NCI-H774 (cell line): ENCODE measurements at places on chromosomes 4 and X.

DNA sequence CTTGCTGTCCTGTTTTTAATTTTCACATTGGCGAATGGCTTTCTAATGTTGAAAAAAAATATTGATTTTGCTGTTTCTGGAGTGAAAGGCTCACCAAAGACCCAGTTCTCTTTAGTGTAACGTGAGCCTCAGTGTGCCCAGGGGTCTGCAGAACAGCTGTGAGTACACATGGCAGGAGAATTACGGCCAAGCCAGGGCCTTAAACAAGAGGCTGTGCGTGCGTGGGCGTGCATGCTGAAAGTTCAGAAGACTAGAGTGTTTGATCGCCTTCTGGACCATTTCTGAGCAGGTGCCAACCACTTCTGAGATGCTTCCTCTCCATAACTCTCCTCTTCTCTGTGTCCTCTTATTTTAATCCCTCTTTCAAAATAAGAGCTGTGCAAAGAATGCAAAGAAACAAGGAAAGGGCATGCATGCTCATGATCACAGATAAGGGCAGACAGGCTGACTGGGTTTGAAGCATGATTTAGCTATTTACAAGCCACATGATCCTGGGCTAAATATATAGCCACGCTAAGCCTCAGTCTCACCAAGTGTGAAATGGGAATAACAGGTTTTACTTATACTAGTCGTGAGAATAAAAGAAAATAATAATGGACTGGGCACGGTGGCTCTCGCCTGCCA is 9.9 kb downstream of the PHEX start:
- no peak for DNase-seq

- no peak for DNase-seq
Measured at GRCh38 chr4:69054578-69055200, 41.6 kb upstream of the UGT2B7 start.

DNA sequence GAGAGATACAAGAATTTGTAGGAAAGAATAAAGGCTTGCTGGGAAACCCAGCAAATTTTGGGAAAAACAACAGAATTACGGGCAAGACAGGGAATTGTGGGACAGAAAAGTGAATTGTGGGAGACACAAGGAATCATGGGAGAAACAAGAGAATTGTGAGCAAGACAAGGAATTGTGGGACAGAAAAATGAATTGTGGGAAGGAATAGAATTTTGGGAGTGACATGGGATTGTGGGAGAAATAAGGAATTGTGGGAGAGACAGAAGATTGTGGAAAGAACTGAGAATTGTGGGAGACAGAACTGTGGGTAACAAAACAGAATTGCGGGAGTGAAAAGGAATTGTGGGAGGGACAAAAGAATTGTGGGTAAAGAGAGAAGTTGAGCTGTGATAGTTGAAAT is 1.2 kb upstream of the HCCS start:
- no peak for DNase-seq

- DNase-seq = no peak
Measured at GRCh38 chr4:181957088-181957487, 286.1 kb upstream of the TENM3 start.

DNA sequence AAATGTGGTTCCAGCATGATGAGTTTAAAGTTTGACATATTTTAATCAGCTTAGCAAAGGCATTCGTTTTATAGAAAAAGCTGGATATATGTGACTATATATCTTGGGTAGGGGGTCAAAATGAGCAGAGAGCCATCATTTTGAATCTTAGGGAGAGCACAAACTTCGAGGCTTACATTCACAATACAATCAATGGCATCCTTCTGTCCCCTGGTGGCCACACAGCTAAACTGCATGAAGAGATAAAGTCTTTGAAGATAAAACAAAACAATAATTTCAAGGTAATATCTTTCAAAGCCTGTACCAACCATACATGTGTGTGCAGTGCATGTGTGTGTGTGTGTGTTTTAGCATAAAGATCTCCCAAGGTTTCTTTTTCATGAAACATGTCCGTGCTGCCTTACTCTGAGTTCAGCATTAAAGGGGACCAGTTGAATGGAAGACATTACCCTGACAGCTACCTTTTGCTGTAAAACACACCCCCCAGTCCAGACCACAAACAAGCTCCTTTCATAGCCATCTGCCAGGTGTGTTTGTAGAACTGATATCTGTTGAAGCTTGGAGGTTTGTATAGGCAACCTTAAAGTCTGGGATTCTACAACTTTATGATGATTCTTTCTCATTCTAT is 22.0 kb downstream of the DYNLT3 start:
- DNase-seq = no peak

DNA sequence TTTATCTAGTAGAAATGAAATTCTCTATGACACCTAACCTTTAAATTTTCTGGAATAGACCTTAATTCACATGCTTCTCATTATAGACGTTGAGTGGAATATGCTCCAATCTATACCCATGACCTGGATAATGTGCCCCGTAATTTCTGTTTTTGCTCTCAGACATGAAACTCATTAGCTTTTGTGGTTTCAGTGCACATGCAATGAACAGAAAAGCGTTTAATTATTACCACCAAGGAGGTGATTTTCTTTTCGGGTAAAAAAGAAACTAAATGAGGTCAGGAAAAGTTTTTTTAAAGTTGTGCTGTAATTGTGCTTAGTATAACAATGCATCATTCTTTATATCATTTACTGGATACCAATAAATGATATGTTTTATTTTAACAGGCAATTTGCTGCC is 1703.9 kb upstream of the TENM3 start:
- DNase-seq = no peak

GRCh38 chr4:83490876-83491450 is 6.1 kb upstream of the ABRAXAS1 start:
- DNase-seq = no peak

DNA sequence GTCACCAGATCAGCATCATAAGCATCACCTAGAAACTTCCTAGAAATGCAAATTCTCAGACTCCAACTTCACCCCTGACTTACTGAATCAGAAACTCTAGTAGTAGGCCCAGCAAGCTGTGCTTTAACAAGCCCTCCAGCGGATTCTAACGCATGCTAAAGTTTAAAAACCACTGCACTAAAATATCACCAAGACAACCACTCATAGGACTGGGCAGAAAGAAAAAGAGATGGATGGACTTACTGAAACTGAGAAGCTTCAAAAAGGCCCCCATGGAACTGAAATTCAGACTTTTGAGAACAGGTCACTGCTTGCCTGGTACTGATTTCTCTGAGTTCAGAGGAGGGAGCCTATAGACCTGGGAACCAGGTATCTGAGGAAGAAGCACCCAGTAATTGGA is 40.1 kb downstream of the FAM241A start:
- DNase-seq = no peak
